ENCODE measurements at places on chromosomes 6 and 20.

DNA sequence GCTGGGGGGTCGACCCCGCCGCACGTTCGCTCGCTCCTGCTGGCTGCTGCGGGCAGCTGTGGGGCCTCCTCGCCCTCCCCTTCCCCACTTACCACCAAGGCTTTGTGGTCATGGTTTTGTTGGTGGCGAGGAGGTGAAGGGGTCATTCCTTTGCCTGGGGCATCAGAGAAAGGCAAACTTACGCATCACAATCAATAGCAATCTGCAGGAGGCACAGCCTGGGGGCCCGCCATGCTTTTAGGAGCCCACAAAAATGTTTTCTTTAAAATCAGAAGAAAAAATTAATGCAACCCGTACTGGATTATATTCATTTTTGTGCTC is 137.0 kb downstream of the IMPG1 start:
- peaks cover 13% of the 10 kb centered on the region for H3K27me3 ChIP-seq
- no peak overlapping the region for H3K27ac ChIP-seq
- H3K4me3 ChIP-seq = peak overlapping the region; percentile 74
- H3K36me3 ChIP-seq = no peaks in the 10 kb centered on the region
- H3K4me1 ChIP-seq = peaks cover 13% of the 10 kb centered on the region
- no peak for DNase-seq

GRCh38 chr6:74912234-74912633 is 293.6 kb downstream of the COL12A1 start:
- no peak overlapping the region for H3K4me3 ChIP-seq
- no peak for DNase-seq
- no peak overlapping the region for H3K27ac ChIP-seq
- H3K4me1 ChIP-seq = no peaks in the 10 kb centered on the region

GRCh38 chr6:136669299-136669699 is 119.1 kb upstream of the MAP7 start:
- no peak overlapping the region for H3K4me3 ChIP-seq
- peak overlapping the region; percentile 38 for H3K27ac ChIP-seq
- no peaks in the 10 kb centered on the region for H3K27me3 ChIP-seq
- H3K36me3 ChIP-seq = no peaks in the 10 kb centered on the region
- H3K4me1 ChIP-seq = peaks cover 3% of the 10 kb centered on the region

GRCh38 chr6:6783721-6784120 is 195.2 kb downstream of the LY86 start:
- no peak overlapping the region for H3K4me3 ChIP-seq
- no peaks in the 10 kb centered on the region for H3K36me3 ChIP-seq
- H3K4me1 ChIP-seq = peaks cover 7% of the 10 kb centered on the region
- H3K27ac ChIP-seq = no peak overlapping the region

DNA sequence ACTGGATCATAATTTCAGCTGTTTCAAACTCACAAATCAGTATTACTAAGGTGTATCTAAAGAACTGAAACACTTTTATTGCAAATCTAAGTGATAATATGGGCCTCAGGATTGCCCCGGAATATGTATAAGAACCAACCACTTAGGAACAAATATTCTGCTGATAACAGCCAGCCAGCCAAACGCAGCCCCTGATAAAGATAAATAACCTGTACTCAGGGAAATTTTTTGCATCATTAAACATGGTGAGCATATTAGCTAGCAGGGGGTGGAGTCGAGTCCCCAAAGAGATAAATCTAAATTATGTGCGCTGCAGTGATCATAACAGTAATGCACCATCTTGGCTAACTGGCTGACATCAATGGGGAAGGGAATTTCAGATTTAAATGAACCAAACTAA is 410.2 kb upstream of the MAP3K7 start:
- H3K27me3 ChIP-seq = no peaks in the 10 kb centered on the region
- no peak overlapping the region for H3K27ac ChIP-seq
- H3K4me1 ChIP-seq = no peaks in the 10 kb centered on the region
- DNase-seq = no peak
- H3K36me3 ChIP-seq = no peaks in the 10 kb centered on the region

GRCh38 chr6:160217073-160217472 is 41.5 kb downstream of the SLC22A2 start:
- no peaks in the 10 kb centered on the region for H3K36me3 ChIP-seq
- H3K4me1 ChIP-seq = no peaks in the 10 kb centered on the region
- peaks cover 12% of the 10 kb centered on the region for H3K27me3 ChIP-seq
- no peak for DNase-seq
- no peak overlapping the region for H3K27ac ChIP-seq
- H3K4me3 ChIP-seq = no peak overlapping the region

GRCh38 chr20:18728870-18729224 is 84.7 kb upstream of the SCP2D1 start:
- H3K27me3 ChIP-seq = no peaks in the 10 kb centered on the region
- DNase-seq = no peak
- H3K4me1 ChIP-seq = peaks cover 2% of the 10 kb centered on the region
- H3K36me3 ChIP-seq = no peaks in the 10 kb centered on the region
- no peak overlapping the region for H3K27ac ChIP-seq

DNA sequence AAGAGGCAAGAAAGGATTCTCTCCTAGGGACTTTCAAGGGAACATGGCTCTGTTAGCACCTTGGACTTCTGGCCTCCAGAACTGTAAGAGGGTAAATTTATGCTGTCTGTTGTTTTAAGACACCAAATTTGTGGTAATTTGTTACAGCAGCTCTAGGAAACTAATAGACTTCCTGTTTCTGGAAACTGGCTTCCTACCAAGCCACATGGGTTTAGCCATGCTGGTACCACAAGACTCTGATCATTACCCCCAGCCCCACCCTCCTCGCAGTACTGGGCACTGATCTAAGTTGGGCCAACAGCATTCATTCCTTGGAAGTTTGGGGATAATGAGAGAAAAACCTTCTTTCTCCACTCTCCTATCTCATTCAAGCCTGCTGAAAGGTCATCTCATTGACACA is 109.5 kb upstream of the SMLR1 start:
- no peak for DNase-seq
- H3K4me3 ChIP-seq = no peak overlapping the region
- peaks cover 10% of the 10 kb centered on the region for H3K27me3 ChIP-seq
- H3K36me3 ChIP-seq = no peaks in the 10 kb centered on the region
- H3K4me1 ChIP-seq = no peaks in the 10 kb centered on the region

GRCh38 chr6:2429460-2429859 is 184.1 kb upstream of the GMDS start:
- DNase-seq = peak; percentile 70
- H3K27me3 ChIP-seq = no peaks in the 10 kb centered on the region
- H3K4me1 ChIP-seq = peaks cover 24% of the 10 kb centered on the region
- H3K36me3 ChIP-seq = no peaks in the 10 kb centered on the region
- no peak overlapping the region for H3K4me3 ChIP-seq

DNA sequence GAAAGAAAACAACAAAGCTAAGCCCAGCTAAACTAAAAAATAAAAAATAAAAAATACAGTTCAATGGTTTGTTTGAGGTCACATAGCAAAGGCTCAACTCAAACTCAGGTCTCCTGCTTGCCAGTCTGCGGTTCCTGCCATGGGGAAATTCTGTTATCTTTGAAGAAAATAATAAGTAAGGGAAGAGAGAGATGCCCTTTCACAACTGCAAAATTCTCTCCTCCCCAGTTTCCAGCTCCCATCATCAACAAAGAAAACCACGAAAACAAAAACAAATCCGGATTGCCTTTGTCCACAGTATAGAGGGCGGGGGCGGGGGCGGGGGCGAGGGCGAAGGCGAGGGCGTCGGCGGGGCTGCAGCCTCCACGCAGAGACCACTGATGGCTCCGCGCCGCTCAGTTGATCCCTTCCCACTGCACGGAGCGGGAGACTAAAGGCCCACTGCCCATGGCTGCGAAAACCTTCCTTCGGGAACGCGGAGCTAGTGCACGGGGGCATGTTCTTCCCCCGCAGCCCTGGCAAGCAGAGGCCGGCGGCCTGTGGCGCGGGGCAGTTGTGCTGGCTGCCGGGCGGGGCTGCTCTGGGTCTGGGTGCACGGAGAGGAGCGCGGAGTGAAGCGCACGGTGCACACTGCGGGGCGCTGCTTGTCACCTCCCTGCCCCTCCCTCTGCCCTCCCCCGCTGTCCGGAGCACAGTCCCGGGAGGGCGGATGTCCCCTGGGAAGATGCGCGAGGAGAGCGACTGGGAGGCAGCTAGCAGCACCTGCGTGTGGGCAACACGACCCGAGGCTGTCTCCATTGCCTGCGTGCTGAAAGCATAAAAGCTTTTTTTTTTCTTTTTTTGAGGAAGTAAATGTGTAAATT is 54.1 kb upstream of the TPD52L1 start:
- peak; percentile 70 for DNase-seq
- H3K27ac ChIP-seq = peak overlapping the region; percentile 77
- H3K4me3 ChIP-seq = peak overlapping the region; percentile 83
- peaks cover 3% of the 10 kb centered on the region for H3K4me1 ChIP-seq

- DNase-seq = peak; percentile 1
- H3K36me3 ChIP-seq = no peaks in the 10 kb centered on the region
- H3K4me1 ChIP-seq = peaks cover 10% of the 10 kb centered on the region
- no peak overlapping the region for H3K4me3 ChIP-seq
- peak overlapping the region; percentile 88 for H3K27ac ChIP-seq
- no peaks in the 10 kb centered on the region for H3K27me3 ChIP-seq
Observed at GRCh38 chr6:160248538-160248937, 10.1 kb downstream of the SLC22A2 start.

GRCh38 chr20:24402188-24402587 is 67.2 kb upstream of the SYNDIG1 start:
- H3K36me3 ChIP-seq = no peaks in the 10 kb centered on the region
- no peaks in the 10 kb centered on the region for H3K4me1 ChIP-seq
- no peak overlapping the region for H3K4me3 ChIP-seq

GRCh38 chr6:64580346-64580745 is 944.7 kb downstream of the PHF3 start:
- H3K36me3 ChIP-seq = no peaks in the 10 kb centered on the region
- peak; percentile 6 for DNase-seq
- H3K27me3 ChIP-seq = no peaks in the 10 kb centered on the region
- no peak overlapping the region for H3K4me3 ChIP-seq

Data from mesenchymal stem cell (in vitro differentiated cells and primary cell).